ENCODE measurements at places on chromosomes 5 and 9.

DNA sequence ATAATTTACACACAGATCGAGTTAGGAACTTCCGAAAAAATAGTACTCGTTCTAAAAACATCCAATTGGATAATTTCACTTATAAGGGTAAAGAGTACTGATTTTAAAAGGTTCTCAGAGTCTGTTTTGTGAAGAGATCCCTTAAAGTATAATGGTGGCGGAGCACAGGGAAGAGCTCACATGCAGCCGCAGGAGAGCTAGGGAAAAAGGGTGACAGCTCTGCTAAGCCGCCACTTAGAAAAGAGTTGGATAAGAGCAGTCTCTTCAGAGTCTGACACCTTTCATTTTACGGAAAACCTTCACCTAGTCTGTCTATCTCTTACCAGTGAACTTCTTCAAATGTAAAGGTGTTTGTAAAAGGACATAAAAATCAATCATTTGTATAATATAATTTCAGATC, 149.9 kb downstream of the COMMD10 start:
- peak; percentile 35 for DNase-seq
- H3K4me3 ChIP-seq = no peak overlapping the region
- no peaks in the 10 kb centered on the region for H3K4me1 ChIP-seq
- H3K27me3 ChIP-seq = no peaks in the 10 kb centered on the region
- no peaks in the 10 kb centered on the region for H3K36me3 ChIP-seq

- DNase-seq = peak; percentile 95
- no peak overlapping the region for H3K4me3 ChIP-seq
- no peaks in the 10 kb centered on the region for H3K27me3 ChIP-seq
- H3K36me3 ChIP-seq = no peaks in the 10 kb centered on the region
These were observed 473.6 kb upstream of the TNC start for GRCh38 chr9:115591584-115591984.

DNA sequence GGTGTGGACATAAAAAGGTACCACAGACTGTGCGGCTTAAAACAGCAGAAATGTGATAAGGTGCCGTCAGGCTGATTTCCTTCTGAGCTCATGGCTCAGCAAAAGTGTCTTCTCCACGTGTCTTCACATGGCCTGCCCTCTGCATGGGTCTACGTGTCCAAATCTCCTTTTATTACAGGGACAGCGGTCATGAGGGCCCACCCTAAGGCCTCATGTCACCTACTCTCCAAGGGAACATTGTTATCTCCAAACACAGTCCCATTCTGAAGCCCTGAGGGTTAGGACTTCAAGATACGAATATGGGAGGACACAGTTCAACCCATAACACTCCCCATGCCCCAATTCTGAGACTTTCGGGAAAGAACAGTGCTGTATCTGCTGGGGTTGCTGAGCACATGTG, 35.2 kb downstream of the COL23A1 start:
- H3K27ac ChIP-seq = no peak overlapping the region
- H3K4me3 ChIP-seq = no peak overlapping the region
- DNase-seq = no peak

DNA sequence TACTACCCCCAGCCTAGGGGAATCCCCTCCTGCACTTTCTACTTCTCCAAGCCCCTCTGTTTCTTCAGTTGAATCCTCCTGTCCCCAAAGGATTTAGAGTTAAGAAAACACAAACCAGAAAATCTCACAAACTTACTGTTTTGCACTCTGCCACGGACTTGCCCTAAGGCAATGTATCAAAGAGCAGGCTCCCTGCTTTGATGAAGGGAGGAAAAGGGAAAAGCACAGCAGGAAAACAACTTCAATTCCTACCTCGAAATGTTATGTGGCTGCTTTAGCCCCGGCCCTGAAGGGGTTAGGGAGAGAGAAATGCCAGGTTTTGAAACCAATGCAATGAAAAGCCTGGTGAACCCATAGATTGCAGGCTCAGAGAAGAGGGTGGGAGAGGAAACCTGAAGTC, 254.7 kb downstream of the MAN2A1 start:
- H3K4me3 ChIP-seq = no peak overlapping the region
- H3K27me3 ChIP-seq = no peaks in the 10 kb centered on the region
- H3K4me1 ChIP-seq = no peaks in the 10 kb centered on the region
- DNase-seq = no peak
- H3K27ac ChIP-seq = no peak overlapping the region

GRCh38 chr5:175823731-175824525, 47.5 kb upstream of the CPLX2 start:
- H3K4me1 ChIP-seq = peaks cover 5% of the 10 kb centered on the region
- no peak overlapping the region for H3K4me3 ChIP-seq
- DNase-seq = peak; percentile 79
- H3K36me3 ChIP-seq = no peaks in the 10 kb centered on the region

DNA sequence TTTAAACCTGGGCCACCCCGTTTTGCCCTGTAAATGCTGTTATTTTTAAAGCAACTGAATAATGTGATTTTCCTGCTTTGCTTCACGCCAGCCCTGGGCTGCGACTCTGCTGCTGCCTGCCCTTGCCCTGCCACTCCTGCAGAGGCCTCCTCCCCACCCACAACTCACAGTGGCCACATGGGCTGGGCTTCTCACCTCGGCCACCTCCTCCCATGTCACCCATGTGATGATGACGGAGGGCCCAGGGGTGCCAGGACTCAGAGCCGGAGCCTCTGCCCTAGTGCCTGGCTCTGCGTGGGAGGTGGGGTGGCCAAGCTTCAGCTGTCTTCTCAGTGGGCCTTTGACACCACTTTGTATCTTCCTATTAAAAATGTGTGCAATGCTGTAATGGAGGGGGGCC, 48.1 kb upstream of the NKD2 start:
- H3K4me3 ChIP-seq = no peak overlapping the region
- no peaks in the 10 kb centered on the region for H3K4me1 ChIP-seq
- H3K36me3 ChIP-seq = no peaks in the 10 kb centered on the region
- no peak for DNase-seq
- no peak overlapping the region for H3K27ac ChIP-seq

DNA sequence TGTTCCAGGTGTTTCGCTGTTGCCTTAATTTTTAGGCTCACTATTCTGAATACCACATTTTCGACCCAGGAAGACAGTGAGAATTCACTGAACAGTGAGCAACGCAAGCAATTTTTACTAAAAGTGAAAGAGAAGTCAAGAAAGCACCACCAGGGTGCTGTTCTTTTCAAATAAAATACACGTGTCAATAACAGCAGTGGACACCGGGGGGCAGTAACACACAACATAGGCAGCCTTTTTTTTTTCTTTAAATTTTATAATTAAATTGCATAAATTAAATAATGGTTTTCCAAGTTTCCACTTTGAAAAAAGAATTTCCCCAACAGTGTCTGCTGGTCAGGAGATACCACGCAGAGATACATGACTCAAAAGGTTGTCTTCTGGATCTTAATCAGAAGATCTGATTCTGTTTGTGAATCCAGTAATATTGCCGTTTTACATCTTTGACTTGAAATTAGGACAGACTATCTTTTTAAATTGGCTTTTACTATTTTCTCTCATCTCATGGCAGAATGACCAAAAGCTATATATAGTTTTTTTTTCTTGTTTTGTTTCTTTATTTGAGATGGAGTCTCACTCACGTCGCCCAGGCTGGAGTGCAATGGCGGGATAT, 47.1 kb upstream of the SH3GL2 start:
- DNase-seq = peak; percentile 51
- H3K27ac ChIP-seq = no peak overlapping the region
- no peaks in the 10 kb centered on the region for H3K4me1 ChIP-seq

GRCh38 chr5:107533910-107534876, 136.5 kb downstream of the EFNA5 start:
- DNase-seq = no peak
- no peak overlapping the region for H3K4me3 ChIP-seq
- peaks cover 5% of the 10 kb centered on the region for H3K4me1 ChIP-seq
- no peaks in the 10 kb centered on the region for H3K36me3 ChIP-seq
- no peaks in the 10 kb centered on the region for H3K27me3 ChIP-seq

GRCh38 chr5:163409384-163409783, 28.0 kb upstream of the CCNG1 start:
- DNase-seq = no peak
- H3K27me3 ChIP-seq = no peaks in the 10 kb centered on the region
- no peak overlapping the region for H3K27ac ChIP-seq
- H3K36me3 ChIP-seq = no peaks in the 10 kb centered on the region
- H3K4me1 ChIP-seq = no peaks in the 10 kb centered on the region
- H3K4me3 ChIP-seq = no peak overlapping the region

DNA sequence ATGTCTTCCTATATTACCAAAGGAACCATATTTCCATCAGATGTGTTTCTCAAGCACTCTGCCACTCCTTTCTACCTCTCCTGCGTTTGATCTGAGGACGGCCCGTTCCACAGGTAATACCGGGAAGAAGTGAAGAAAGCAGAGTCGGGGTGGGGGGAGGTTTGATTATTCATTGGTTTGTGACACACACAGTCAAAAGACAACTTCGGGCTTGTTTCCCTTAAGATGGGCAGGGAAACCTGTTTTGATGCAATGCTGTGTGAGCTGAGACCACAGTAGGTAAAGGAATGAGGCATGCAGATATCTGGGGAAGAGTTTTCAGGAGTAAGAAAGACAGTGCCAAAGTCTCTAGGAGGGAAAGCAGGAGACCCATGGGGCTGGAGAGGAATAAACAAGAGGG, 54.0 kb downstream of the BOD1 start:
- H3K4me3 ChIP-seq = no peak overlapping the region
- H3K27me3 ChIP-seq = no peaks in the 10 kb centered on the region
- H3K36me3 ChIP-seq = no peaks in the 10 kb centered on the region
- no peaks in the 10 kb centered on the region for H3K4me1 ChIP-seq
- H3K27ac ChIP-seq = no peak overlapping the region

GRCh38 chr5:20033881-20034280, 45.9 kb upstream of the CDH18 start:
- no peaks in the 10 kb centered on the region for H3K36me3 ChIP-seq
- no peak for DNase-seq
- no peaks in the 10 kb centered on the region for H3K4me1 ChIP-seq
- H3K27me3 ChIP-seq = no peaks in the 10 kb centered on the region

DNA sequence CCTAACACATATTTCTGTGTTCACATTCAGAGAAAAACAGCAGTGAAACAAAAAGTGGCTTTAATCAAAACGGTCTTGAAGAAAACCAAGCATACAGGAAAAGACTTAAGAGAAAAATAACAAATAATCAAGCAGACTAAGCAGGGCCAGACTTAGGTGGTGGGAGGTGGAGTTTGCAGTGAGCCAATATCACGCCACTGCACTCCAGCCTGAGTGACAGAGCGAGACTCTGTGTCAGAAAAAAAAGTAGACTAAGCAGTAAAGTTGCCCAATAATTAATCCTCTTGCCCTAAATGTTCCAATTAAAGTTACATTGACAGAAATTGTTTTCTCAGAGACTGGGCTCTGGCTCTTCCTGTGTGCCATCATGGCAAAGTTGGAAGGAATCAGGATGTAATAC, 26.6 kb upstream of the GLDC start:
- H3K4me3 ChIP-seq = no peak overlapping the region
- H3K36me3 ChIP-seq = no peaks in the 10 kb centered on the region
- H3K4me1 ChIP-seq = no peaks in the 10 kb centered on the region
- no peak for DNase-seq
- no peak overlapping the region for H3K27ac ChIP-seq

DNA sequence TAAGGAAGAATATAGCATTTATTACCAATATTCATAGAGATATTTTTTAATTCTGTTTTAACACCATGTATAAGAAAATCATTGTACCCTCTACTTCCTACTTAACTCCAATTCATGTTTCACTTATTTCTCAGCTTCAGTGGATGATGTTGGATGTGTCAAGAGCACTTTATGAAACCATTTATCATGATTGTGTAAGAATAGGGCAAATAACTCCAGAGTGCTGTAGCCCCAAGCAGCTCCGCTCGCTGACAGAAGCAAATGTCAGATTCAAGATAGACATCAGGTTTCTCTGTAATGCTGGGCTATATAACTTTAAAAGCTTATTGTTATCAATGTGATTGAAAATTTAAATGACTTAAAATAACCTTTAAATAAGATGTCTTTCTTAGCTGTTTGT, 50.4 kb downstream of the MAST4 start:
- H3K4me1 ChIP-seq = no peaks in the 10 kb centered on the region
- H3K27me3 ChIP-seq = no peaks in the 10 kb centered on the region
- no peak for DNase-seq
- H3K4me3 ChIP-seq = no peak overlapping the region

DNA sequence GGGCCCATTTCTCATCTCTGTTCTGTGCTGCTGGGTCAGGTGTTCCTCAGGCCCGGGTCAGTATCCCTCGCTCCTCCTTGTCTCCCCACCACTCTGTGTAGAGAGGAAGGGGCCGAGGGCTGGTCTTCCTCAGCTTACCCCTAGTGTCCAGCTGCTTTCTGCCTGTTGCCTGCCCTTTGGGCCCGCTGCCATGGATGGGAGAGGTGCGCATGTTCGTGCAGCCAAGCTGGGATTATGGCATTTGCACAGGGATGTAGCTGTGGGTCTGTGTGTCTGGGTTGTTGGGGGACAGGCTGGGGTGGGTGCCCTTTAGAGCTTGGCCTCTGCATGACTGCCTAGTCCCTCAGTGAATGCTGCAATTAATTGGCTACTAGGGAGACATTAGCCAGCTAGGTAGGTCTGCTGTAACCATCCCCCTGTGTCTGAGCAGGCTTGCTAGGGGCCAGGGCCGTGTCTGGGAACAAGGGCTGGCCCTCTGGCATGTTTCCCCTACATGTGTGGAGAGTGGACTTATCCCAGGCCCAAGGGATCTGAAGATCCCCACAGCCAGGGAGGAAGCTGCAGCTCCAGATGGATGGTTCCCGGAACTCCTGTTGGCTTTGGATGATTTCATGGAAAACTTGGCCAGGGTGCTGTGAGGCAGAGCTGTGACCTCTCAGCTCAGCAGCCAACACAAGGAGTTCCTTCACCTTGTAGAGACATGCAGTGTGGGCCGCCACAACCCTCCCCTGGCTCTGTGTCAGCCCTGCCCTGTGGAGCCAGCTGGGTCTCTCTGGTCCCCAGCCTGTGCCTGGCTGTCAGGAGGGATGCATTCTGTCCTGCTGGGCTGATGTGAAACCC, 161.9 kb downstream of the MACROH2A1 start:
- H3K27ac ChIP-seq = no peak overlapping the region
- DNase-seq = no peak
- H3K36me3 ChIP-seq = no peaks in the 10 kb centered on the region
- no peak overlapping the region for H3K4me3 ChIP-seq
- H3K27me3 ChIP-seq = no peaks in the 10 kb centered on the region
- no peaks in the 10 kb centered on the region for H3K4me1 ChIP-seq

- no peak for DNase-seq
- H3K4me3 ChIP-seq = no peak overlapping the region
- H3K36me3 ChIP-seq = no peaks in the 10 kb centered on the region
- H3K4me1 ChIP-seq = peaks cover 3% of the 10 kb centered on the region
- H3K27me3 ChIP-seq = no peaks in the 10 kb centered on the region
These were observed 146.0 kb downstream of the ADCY2 start for GRCh38 chr5:7541898-7542297.

DNA sequence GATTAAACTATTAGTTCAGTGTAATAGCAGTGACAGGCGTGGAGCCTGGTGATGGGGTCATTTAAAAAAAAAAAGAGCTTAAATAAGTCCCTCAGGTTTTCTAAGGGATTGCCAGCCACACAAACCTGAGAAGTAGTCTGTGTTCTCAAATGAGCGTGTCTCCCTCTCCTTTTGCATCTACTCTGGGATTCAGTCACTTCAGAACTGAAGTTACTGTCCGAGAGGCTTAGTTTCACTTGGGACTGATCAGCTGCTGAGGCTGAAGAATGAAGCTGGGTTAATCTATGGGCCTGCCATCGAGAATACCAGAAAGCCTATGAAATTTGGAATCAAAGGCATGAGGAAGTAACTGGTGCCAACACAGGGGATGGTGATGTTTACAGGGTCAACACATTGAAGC, 310.1 kb downstream of the ADAMTS6 start:
- no peak for DNase-seq
- no peak overlapping the region for H3K27ac ChIP-seq
- H3K36me3 ChIP-seq = no peaks in the 10 kb centered on the region

GRCh38 chr9:128226412-128226801, 23.2 kb downstream of the DNM1 start:
- no peak overlapping the region for H3K27ac ChIP-seq
- no peaks in the 10 kb centered on the region for H3K4me1 ChIP-seq
- H3K4me3 ChIP-seq = no peak overlapping the region
- DNase-seq = no peak

All from mesendoderm (in vitro differentiated cells).